Mesothelial cell of epicardium (in vitro differentiated cells): ENCODE measurements at places on chromosomes 7 and 10.
A peak's percentile ranks its signal among the peaks of the same experiment; 100 is the strongest.

- DNase-seq: no peak
These were observed 34.2 kb downstream of the HK1 start for GRCh38 chr10:69312528-69312927.

- DNase-seq: peak; percentile 52
These were observed 135.9 kb upstream of the PODXL start for GRCh38 chr7:131692131-131692960.

DNA sequence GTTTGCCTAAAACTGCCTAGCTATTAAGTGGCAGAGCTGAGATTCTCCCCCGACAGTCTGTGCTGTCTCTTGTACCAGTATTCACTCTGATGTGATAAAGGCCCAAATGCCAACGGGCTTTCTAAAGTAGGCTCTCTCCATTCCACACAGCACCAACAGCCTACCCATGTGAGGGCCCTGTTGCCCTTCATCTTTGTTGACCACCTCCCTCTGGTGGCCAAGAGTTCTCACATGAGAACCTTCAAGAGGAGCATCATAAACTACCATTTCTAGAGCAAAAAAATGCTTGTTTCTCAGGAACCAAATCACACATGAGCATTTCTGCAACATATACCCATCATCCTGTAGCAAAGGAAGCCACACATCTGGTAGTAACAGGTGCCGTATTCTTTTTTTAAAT lies 185.8 kb downstream of the GRM8 start:
- no peak for DNase-seq

DNA sequence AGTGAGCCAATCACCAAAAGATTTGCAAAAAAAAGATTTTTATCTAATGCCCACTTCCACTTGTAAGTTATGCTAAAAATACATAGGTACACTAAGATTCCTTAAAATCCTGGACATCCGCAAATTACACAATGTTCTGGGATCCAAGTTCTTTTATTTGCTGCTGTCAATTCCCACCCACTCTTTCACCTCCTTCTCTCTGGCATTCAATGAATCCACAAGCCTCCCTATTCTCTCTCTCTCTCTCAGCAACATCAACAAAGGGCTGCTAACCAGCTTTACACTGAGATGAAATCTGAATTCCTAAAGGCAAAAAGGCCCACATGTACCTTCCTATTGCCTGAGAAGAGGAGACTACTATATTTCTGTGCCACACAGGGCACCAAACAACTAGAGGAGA lies 99.9 kb downstream of the ARMH3 start:
- DNase-seq: no peak

- no peak for DNase-seq
These were observed 239.9 kb upstream of the ZMIZ1 start for GRCh38 chr10:78828647-78829539.
